Vagina (tissue), 2 donors: ENCODE measurements at places on chromosomes 3 and 15. TPM values are rescaled to one million over a fixed set of nuclear protein-coding genes. Genes with fewer than 3 reads are reported as not detected.

Gene SAMMSON
- not detected for total RNA-seq

GRCh38 chr3:52489453-52489852 is 5.7 kb upstream of the STAB1 start:
- no peak for DNase-seq

GRCh38 chr15:76339305-76340197 is 3.0 kb downstream of the ISL2 start:
- peak; percentile 78 for DNase-seq

Gene CCK
- not detected for total RNA-seq

GRCh38 chr3:20608054-20608738 is 422.2 kb upstream of the SGO1 start:
- no peak for DNase-seq

- no peak for DNase-seq
These were observed 8.4 kb downstream of the ITGB5 start for GRCh38 chr3:124878561-124879336.

GRCh38 chr15:100241572-100242482 is 99.9 kb downstream of the ADAMTS17 start:
- DNase-seq, result no peak

DNA sequence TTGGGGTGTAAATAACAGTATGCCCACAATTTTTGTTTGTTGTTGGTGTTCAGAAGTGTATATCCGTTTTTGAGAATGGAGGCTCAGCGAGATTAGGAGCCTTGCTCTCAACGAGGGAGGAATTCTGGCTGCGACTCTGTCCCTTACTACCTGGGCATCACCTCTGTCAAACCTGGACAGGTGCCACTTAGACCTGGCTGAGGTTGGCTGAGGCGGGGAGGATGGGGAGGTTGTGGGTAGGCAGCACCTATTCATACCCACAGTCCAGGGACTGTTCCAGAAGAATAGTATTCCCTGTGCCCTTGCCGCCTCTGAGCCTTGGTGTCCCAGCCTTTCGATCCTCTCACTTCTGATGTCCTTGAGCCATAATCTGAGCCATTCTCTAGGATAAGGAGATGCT is 99.9 kb downstream of the LINGO1 start:
- DNase-seq, result no peak

GRCh38 chr15:65032801-65033537 is 3.5 kb upstream of the MTFMT start:
- no peak for DNase-seq

DNA sequence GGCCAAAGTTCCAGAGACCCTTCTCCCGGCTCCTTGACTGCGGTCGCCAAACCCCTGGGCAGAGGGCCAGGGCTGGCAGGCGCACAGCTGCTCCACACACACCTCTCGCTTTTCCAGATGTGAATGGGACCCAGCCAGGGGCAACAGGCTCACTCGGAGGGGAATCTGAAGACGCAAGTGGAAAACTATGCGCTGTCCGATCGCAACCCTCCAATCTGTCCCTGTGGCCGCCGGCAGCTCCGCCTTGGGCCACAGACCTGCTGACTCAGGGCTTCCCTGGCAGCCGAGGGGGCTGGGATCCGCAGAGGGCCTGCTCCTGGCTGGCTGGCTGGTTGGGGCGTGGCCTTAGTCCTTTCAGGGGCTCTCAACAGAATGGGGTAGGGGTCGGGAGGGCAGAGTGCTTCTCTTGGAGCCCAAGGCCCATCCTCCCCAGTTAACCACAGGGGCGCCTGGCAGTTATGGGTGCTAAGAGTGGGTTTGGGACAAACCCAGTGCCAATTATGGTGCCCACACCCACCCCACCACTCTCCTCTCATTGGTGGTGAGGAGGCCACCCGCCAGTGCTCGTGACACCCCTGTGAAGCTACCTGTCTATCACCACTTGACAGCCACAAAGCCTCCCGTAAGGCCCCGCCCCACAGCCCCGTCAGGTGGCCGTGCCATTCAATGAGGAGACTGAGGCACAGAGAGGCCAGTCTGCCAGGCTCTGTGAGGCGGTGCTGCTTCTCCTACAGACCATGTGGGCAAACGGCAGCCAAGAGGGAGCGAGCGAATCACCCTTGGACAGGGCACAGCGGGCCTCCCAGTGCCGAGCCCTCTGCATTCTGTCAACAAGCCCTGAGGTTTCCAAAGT is 53.8 kb downstream of the IQSEC1 start:
- DNase-seq, result no peak

Gene IQCH
- 1.5 TPM for total RNA-seq

Gene GREM1
- total RNA-seq, result 122 TPM

Gene TRPC1
- 12.0 TPM for total RNA-seq

Gene TMEM158
- total RNA-seq, result 1.2 TPM

DNA sequence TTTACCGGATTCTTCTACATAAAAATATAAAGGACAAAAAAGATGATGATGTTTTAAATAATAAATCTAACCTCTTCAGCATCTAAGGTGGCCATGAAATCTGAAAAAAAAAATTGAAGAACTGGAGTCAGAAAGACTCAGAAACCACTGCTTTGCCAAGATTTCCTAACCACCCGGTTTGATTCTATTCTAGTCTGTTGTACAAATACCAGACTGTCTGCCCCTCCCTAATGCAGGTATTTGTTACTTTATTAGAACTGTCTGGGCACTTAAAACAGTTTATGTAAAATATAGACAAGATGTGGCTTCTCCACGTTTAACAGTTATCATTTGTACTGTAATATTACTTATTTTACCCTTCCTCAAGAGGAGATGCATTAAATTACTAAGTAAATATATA is 48.8 kb downstream of the UACA start:
- no peak for DNase-seq
